ENCODE measurements at places on chromosomes 1 and 21. TPM values are rescaled to one million over a fixed set of nuclear protein-coding genes. Genes with fewer than 3 reads are reported as not detected.

The KMO gene
- not detected for total RNA-seq

The CAPN8 gene
- total RNA-seq: not detected

The CCDC30 gene
- 2.2 TPM for total RNA-seq

The GFI1 gene
- total RNA-seq: 87.5 TPM

The RYR2 gene
- total RNA-seq: 0.45 TPM

The PRDX1 gene
- 437 TPM for total RNA-seq

The SELL gene
- 517 TPM for total RNA-seq

The SPATA17 gene
- not detected for total RNA-seq

The LGALS8 gene
- total RNA-seq: 70.7 TPM

The MPL gene
- total RNA-seq: not detected

The EXO1 gene
- 39.5 TPM for total RNA-seq
